ENCODE measurements at places on chromosomes 5 and 9.

DNA sequence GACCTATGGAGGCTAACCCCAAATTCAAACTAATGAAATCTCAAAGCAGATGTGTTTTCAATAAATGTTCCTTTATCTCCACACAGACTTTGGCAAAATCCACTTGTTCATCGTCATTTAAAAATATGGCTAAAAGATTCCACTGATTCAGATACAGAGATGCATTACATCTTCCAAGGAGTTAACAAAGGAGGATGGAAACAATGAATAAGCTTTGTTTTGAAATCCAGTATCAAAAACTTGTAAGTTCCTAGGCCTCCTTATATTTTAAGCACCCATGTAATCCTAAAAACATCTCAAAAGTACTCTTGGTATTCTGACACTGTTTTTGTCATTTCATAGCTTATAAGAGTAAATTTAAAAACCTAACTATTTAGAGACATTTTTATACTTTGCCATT lies 345.6 kb upstream of the ACTBL2 start:
- no peak for DNase-seq

GRCh38 chr9:128335914-128336313 lies 4.4 kb upstream of the SLC27A4 start:
- no peak for DNase-seq

- DNase-seq = peak; percentile 41
Measured at GRCh38 chr9:9942764-9943424, 669.9 kb downstream of the PTPRD start.

DNA sequence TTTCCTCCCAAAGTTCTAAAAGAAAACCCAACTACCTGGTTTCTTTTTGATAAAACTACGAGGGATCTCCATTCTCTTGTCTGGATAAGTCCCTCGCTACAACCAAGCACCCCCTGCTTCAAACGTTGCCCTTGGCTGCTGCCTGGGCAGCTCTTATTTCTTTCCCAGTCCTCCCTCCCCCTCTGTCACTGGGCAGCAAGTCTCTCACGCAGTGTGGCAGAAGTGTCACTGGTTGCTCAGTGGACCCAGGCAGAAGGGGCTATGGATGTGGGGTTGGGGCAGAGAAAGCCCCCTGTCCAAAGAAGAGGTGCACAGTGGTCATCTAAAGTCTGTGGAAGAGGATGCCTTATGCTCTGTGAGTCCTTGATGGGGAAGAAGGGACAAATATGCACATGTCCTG lies 7.2 kb upstream of the SMIM32 start:
- DNase-seq = no peak

DNA sequence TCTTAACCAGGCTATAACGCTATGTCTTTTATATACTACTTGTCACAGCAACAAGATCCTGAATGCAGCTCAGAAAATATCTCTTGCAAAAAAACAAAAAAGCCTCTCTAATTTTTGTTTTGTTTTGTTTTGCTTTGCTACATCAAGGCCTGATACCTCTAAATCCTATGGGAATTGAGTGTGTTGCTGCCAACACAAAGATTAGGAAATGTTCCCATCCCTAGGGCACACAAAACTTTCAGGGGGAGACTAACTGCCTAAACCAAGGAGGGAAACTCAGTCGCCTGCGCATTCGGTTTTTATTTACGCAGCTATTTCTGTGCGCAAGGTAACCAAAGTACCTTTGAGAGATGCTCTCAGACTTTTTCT lies 1.7 kb downstream of the SSBP2 start:
- DNase-seq = peak; percentile 31

GRCh38 chr5:54861212-54861894 lies 124.0 kb downstream of the ESM1 start:
- DNase-seq = no peak

DNA sequence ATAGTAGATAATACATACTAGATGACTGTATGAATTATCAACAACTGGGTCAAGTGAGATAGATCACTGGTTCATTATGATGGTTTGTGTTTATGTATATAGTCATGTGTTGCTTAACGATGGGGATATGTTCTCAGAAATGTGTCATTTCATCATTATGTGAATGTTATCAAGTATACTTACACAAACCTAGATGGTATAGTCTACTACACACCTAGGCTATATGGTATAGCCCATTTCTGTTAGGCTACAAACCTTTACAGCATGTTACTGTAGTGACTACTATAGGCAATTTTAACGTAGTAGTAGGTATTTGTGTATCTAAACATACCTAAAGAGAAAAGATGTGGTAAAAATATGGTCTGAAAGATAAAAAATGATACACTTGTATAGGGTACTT lies 31.0 kb downstream of the TMEM38B start:
- DNase-seq = no peak

DNA sequence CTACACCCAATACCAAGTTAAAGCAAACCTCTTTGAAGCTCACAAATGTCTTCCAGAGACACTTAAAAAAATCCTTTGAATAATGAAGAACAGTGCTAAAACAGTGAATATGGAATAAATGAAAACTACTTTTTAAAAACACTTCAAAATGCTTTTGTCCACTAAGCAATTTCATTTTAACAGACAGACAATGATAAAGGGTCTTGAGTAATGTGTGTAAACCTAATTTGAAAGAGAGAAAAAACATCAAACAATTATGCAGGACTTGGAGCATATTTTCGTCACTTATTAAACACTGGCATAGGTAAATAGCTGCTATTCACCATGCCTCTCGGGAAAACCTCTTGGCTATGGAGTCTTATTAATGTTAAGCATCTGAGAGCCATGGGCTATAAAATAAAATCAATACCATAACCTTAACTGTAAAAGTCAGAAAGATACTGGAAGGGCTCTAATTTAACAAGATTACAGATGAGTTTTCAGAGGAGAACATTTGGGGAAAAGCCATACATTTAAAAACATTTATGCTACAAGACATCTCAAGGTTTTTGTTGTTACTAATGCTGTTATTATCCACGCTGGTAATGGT lies 177.8 kb downstream of the NFIB start:
- DNase-seq = no peak

DNA sequence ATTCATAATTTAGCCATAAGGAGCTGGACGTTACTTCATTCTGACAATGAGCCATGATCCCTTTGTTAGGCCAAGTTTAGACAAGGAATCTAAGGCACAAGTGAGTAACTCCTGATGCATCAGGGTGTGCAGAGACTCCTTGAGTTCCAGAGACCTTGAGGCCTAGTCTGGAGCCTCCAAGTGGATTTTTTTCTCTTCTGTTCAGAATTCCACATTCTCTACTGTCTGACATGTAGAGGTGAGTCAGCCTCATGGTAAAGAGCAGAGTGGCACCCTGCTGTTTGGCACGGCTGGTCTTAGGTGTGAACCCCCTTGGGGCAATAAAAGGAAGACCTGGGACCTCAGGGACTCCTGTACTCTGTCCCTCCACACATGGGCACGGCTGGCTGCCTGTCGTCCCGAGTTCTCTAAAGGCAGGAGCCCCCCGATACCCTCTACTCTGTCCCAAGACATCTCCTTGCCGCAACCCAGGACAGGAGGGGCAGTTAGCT lies 22.0 kb upstream of the TGFBI start:
- DNase-seq = no peak

DNA sequence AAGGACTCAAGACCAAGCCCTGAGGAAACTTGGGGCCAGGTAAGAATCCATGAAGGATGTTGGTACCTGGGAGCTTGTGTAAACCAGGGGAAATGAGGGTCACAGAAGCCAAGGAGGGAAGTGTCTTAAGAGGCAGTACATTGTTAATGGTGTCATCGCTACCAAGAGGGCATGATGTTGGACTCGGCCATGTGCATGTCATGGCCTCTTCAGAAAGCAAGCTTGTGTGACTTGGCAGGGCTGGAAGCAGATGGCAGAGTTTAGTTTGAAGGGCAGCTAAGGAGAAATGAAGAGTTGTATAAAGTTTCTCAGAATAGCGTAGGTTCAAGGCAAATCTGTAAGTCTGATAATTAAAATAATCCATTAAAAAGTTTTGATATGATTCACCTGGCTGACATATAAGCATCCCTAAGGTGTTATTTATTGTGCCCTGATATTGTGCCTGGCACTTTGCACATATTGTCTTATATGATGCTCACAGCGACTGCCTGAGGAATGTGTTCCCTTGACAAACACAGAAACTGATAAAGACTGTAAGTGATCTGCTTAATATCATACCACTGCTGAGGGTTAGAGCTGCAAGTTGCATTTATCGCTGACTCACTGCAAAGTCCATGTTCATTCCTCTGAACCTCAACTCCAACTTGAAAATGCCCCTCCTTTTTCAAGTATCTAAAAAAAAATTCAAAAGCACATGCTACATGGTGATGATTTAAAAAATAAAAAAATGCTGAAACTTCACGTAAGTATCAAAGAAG lies 81.3 kb upstream of the PTPN3 start:
- DNase-seq = no peak

GRCh38 chr5:100472091-100472490 lies 63.1 kb upstream of the FAM174A start:
- no peak for DNase-seq

All from NCI-H187 (cell line).